ENCODE measurements at places on chromosomes 1 and 21. TPM values are rescaled to one million over a fixed set of nuclear protein-coding genes. Genes with fewer than 3 reads are reported as not detected.

GRCh38 chr1:208103597-208104513, 140.3 kb downstream of the PLXNA2 start:
- no peak for DNase-seq

The FCMR gene
- total RNA-seq = 0.71 TPM

The PDE4B gene
- 0.33 TPM for total RNA-seq

GRCh38 chr1:108732398-108732797, 14.1 kb upstream of the STXBP3 start:
- no peak for DNase-seq

The FAM72C gene
- not detected for total RNA-seq

DNA sequence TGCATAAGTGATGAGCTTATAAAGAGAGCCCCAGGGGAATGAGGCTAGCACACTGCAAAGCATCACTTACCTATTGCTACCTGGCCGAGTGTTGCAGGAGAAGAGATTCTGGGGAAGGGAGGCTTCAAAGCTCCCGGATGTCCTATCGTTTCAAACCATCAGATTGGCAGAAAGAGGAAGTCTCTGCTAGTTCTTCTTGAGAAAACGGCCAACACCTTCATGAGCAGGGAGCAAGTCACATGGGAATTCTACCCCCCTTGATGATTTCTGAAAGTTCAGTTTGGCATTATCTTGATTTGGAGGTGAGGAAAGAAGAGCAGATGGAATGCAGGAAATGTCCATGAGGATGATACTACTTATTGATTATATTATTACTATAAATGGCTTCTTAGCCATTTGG, 16.2 kb downstream of the SYF2 start:
- DNase-seq = no peak

GRCh38 chr1:20854529-20854928, 67.4 kb upstream of the HP1BP3 start:
- DNase-seq = no peak

DNA sequence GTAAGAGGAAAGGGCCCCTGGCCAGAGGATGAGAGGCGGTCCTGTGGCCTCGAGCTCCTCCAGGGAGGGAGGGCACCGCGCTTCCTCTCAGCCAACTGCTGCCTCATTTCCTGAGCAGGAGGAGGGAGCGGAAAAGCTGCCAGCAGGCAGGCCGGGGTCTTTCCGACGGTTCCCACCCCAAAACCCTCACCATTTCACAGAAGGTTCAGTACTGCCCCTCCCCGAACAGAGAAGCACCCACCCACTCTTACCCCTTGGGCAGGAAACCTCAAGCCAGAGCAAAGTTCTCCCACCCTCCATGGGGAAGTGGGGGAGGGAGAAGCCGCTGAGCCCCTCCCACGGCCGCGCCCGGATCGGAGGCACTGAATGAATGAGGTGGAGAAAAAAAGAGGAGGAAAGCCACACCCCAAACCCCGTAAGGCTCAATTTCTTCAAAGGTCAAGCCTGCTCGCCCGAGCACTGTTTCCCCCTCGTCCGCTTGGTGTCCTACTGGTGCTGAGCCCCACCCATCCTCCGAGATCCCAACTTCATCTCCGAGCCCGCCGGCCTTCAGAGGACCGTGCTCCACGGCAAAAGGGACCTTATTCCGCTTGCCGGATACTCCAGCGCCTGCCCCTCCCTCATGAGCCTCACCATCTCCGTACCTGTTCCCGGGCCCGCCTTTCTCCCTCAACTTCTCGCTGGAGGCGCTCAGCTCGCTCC, 9.4 kb downstream of the TPM3 start:
- DNase-seq = no peak

The TINAGL1 gene
- total RNA-seq = 149 TPM

The KCNK1 gene
- 6.3 TPM for total RNA-seq

DNA sequence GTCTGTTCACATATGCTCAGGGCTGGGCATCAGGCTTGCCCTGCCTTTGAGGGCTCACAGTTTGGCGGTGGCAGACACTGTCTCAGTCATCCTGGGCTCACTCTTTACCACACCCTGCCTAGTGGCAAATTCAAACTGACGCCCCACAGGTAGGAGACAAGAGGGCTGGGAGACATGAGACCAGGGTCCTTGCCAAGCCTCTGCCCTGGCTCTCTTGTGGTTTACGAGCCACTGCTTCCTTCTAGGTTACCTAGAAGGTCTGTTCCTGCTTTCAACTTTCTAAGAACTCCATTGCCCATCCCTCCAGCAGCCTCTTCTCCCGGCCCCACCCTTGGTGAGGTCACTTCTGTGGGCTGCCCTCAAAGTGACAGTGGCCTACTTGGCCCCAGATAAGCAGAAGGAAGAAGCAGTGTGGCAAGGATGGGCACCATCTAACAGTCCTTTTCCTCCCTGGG, 10.5 kb downstream of the KIF21B start:
- DNase-seq = no peak

DNA sequence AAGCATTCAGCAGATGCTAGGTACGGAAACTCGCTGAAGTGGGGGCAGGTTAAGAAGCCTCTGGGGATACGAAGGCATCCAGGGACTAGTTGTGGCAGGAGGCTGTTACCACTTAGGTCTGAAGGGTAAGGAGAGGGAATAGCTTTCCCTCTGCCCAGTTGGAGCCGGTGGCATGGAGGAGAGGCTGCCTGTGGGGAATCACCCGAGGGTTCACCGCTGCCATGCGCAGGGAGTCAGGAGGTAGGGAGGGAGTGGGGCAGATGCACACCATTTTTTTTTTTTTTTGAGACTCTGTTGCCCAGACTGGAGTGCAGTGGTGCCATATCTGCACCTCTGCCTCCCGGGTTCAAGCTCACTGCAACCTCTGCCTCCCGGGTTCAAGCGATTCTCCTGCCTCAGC, 6.1 kb downstream of the PCSK9 start:
- DNase-seq = no peak

The ARTN gene
- 3.9 TPM for total RNA-seq

DNA sequence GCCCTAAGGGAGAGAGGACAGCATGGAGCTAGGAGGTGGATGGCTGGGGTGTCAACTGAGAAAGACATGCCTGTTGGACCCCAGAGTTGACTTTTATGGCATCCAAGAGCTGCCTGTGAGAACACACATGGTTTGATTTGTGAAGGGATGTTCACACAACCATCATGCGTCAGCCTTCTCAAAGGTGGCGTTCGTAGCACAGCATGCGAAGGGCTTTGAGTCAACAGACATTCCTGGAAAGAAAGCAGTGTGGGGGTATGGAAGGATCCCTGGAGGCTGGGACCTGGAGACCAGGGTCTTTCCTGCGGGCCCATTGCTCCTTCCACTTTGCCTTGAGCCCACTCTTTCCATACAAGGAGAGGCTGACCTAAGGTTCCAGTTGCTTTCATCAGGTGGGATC, 6.4 kb upstream of the WNT3A start:
- DNase-seq = no peak

The CFAP74 gene
- not detected for total RNA-seq

- no peak for DNase-seq
These were observed 204.3 kb downstream of the FGGY start for GRCh38 chr1:59500950-59501742.

- DNase-seq = no peak
These were observed 22.0 kb upstream of the ACBD6 start for GRCh38 chr1:180524160-180524914.

- DNase-seq = no peak
These were observed 299 bp downstream of the DIP2A start for GRCh38 chr21:46459024-46459355.

- DNase-seq = no peak
These were observed 91.8 kb upstream of the VAMP3 start for GRCh38 chr1:7679159-7679872.

The PGLYRP3 gene
- not detected for total RNA-seq

The CYP4B1 gene
- not detected for total RNA-seq
